ENCODE measurements at places on chromosomes 12 and 14.

- no peak for DNase-seq
Measured at GRCh38 chr12:22533155-22533554, 11.2 kb downstream of the C2CD5 start.

DNA sequence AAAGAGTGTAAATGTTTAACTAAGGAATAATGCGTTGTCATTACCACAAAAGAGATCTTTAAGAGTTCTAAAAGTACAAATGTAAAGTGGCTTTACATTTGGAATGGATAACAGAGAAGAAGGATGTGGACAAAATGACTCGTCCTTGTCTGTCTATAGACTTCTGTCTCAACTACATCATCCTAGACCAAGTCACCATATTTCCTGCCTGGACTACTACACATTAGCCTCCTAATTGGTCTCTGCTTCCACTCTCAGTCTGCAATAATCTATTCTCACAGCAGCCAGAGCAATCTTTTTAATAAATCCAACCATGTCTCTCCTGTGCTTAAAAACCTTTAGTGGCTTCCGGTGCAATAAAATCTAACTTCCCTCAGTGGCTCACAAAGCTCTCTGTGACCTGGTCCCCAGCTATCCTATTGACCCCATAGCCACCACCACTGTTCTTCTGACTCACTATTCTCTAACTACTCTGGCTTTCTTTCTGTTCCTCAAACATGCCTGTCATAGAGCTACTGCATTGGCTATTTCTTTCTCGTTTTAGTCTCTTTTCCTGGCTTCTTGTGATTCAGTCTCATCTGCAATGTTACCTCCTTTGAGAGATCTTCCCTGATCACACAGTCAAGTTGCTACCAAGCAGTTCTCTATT lies 91.1 kb downstream of the MYF5 start:
- no peak for DNase-seq

DNA sequence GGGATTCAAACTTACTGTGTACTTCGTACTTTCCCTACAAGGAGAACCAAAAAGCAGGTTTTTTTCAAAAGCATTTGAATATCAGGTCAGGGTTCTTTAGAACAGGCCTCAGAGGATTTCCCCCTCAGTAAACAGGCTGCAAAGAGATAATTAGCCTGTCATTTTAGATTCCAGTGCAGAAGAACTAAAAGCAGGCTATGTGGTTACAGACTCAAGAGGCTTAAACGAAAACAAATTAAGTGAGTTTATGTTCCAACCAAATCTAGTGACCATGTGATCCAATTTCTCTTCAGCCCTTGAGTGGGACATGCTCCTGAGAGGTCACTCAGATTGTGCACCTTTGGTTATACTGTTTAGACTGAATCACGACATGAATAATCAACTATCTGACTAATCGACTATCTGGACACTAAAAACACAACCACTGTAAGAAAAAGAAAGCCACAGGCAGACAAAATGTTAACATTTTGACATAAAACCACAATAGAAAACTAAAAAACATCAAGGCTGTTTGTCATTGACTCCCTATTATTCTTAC lies 4.5 kb downstream of the TMED8 start:
- no peak for DNase-seq

DNA sequence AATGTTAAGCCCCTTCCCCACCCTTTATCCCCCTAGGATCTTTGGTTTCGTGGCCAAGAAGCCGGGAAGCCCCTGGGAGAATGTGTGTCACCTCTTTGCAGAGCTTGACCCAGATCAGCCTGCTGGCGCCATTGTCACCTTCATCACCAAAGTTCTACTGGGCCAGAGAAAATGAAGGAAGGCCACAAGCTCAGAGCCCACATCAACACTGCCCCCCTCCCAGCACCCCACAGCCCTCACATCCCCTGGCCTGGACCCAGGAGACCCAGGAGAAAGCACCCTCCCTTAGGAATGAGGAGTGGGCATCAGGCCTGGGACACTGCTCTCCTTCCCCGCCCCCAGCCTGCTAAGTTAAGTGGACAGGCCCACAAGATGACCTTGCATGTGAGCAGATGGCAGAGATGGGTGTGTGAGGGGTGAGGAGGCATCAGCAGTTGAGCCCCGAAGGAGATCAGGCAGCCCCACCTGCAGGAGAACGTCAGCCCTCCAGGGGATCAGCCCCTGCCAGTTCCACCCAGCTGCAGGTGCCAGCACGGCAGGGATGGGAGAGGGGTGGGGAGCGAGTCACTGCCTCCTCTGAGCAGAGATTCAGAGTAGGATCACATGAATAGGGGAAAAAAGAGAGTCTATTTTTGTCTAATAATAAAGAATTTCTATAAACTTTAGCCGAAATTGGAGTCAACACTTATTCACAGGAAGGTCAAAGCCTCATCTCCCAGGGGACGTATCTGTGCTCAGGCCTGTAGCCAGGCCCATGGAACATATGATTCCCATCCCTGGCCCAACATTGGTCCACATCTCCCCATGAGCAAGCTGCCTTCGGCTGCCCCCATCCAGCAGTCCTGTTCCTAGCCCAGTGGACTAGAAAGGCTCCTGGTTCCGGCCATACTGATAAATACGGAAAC lies 14.1 kb downstream of the TNS2 start:
- no peak for DNase-seq

DNA sequence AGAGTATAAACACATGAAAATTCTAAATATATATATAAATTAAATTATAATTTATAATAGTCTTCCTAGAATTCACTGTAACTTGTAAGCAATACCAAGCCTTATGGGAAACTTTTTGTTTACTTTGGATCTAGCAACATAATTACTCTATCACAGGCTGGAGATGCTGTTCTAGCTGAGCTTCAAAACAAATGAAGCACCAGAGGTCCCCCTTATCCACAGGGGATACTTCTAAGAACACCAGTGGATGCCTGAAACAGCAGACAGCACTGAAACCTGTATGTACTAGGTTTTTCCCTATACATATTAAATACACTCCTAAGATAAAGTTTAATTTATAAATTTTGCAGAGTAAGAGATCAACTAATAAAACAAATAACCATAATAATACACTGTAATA lies 96.6 kb downstream of the CDK17 start:
- DNase-seq, result no peak

DNA sequence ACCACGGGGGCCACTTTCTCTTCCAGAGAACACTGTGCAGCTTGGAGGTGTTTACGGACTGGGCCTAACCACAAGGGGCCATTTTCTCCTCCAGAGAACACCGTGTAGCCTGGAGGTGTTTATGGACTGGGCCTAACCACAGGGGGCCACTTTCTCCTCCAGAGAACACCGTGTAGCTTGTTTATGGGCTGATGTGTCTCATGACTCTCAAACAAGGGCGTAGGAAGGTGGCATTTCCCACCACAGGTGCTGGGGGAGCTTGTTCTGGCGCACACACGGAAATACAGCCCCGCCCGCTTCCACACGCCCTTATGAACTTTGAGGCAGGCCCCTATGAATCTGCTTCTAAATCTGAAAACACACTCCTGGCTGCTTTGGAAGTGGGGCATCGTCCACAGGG lies 174.6 kb upstream of the SFSWAP start:
- DNase-seq, result no peak

DNA sequence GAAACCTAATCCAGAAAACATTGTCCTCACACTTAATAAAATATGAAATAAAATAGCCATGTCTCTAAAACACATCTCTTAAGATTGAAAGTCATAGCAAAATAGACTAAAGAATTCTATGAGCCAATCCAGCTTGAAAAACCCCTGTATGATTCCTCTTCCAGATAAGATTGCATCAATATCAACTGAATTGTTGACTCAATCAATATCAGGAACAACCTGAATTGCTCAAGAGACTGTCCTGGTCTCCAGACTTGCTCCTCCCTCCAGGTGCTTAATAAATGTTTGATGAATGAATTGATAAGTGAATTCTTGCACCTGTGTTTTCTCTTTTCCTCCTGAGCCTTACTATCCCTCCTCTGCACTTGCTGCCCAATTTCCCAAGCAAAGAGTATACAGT lies 162.1 kb downstream of the NTF3 start:
- DNase-seq, result no peak

DNA sequence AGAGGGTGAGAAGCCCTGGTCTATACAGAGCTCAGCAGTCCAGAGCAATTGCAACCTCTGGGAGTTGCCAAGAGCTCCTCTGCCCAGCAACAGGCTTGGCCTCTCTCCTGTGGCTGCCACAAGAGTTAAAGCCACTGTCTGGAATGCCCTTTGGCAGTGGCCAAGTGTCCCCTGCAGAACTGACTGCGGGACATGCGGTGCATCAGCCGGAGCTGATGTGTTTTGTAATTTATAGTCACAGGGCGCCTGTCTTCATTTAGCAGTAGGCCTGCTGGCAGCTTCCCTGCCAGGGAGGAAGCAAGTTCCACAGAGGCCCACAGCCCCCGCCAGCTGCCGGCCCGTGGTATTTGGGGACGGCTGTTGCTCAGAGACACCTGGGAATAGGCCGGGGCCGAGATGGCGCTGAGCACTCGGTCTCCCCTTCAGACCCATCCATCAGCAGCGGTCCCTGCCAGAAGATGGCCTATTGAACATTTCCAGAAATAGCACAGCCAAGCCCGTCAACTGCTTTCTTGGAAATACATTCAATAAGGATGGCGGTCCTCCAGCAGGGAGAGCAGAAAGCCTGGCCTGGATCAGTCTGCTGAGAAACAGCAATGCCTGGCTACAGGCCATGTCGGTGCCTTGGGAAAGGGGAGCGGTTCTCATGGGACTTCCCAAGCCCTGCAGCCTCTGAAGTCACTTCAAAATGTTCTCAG lies 217.4 kb downstream of the CRADD start:
- DNase-seq, result no peak

DNA sequence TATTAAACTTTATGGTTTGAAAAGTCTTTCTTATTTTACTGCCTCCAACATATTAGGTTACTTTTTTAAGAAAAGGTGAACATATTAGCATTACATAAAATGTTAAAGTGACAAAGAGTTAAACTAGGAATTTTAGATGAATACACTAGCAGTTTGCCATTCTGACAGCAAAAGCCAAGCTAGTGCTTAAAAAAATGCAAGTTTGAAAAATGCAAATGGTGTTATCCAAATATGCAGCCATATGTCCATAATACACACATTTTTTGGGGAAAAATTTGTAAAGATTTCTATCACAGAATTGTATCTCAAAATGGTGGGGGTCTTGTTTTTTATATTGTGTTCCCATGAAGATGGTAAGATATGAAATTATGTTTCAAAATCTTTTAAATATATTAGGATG lies 466.1 kb downstream of the FOXG1 start:
- no peak for DNase-seq

- no peak for DNase-seq
Measured at GRCh38 chr14:24231263-24232120, 675 bp downstream of the NEDD8 start.

DNA sequence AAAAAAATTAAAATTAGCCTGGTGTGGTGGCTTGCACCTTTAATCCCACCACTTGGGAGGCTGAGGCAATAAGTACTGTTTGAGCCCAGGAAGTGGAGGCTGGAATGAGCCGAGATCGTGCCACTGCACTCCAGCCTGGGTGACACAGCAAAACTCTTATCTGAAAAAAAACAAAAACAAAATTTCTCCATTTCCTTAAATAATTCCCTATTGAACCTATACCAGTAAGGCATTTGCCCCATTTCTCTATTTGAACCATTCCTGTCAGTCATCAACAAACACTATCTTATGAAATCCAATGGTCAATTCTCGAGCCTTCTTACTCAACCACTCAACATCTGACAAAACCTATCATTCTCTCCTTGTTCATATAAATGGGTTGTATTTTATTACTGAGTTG lies 14.7 kb downstream of the SLC2A14 start:
- DNase-seq, result no peak

DNA sequence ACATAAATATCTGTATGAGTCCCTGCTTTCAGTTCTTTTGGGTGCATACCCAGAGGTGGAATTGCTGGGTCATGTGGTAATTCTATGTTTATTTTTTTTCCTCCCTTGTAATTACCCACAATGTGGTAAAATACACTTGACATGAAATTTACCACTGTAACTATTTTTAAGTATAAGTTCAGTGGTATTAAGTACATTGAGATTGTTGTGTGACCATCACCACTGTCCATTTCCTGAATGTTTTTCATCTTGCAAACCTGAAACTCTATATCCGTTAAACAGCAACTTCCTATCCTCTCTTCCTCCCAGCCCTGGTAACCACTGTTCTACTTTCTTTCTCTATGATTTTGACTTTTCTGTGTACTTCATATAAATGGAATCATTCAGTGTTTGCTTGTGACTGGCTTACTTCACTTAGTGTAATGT lies 51.4 kb downstream of the BORCS5 start:
- DNase-seq, result no peak

GRCh38 chr14:68571114-68571591 lies 221.7 kb downstream of the ZFP36L1 start:
- DNase-seq, result no peak

DNA sequence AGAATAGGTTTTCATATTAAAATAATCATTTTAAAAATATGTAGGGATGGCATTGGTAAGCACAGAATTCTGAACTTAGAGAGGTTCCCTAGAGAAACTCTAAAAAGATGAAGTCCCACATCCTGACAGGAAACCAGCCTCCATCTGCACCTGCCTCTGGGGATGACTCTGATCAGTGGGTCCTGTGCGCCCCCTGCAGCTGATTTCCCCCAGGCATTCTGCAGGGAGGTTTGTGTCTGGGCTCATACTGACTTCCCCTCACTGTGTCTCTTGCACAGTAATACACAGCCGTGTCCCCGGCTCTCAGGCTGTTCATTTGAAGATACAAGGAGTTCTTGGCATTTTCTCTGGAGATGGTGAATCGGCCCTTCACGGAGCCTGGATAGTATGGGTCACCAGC lies 602.9 kb downstream of the TMEM121 start:
- DNase-seq, result no peak

GRCh38 chr12:105226219-105226618 lies 9.8 kb downstream of the APPL2 start:
- no peak for DNase-seq

DNA sequence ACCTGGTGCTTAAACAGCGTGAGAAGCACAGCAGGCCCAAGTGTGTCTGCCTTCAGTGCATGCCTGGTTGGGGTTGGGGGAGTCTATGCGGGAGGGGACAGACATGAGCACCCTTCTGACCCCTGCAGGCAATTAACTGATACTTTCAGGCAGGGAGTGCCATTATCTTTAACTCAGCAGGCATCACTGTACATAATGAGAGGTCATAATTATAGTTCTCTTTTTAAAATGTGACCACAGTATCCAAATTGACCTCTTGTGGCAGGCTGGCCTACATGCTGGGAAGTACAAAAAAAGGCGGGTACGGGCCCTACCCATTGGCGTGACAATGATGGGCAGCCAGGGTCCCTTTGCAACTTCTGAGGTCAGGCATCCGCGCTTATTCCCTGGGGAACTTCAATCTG lies 209.1 kb downstream of the FOXN3 start:
- no peak for DNase-seq

GRCh38 chr12:69044887-69045286 lies 111.9 kb upstream of the CPM start:
- no peak for DNase-seq

DNA sequence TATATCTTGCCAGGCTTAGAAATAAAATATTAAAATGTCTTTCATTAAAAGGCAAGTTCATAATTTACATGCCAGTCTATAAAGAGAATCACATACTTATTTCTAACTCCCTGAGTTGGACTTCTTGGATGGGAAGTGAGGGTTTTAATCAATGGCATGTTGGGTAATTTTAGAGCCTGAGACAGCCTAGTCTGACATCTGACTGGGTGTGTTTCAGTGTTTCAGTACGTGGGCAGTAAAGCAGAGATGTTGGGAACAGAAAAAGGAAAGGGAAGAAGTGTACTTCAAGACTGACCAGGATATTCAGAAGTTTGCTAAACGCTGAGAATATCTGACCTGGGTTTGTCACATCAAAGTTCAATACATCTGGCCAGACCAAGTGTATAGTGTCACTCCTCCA lies 171.8 kb downstream of the BTG1 start:
- DNase-seq, result no peak
